ENCODE measurements at places on chromosomes 12 and 14.

DNA sequence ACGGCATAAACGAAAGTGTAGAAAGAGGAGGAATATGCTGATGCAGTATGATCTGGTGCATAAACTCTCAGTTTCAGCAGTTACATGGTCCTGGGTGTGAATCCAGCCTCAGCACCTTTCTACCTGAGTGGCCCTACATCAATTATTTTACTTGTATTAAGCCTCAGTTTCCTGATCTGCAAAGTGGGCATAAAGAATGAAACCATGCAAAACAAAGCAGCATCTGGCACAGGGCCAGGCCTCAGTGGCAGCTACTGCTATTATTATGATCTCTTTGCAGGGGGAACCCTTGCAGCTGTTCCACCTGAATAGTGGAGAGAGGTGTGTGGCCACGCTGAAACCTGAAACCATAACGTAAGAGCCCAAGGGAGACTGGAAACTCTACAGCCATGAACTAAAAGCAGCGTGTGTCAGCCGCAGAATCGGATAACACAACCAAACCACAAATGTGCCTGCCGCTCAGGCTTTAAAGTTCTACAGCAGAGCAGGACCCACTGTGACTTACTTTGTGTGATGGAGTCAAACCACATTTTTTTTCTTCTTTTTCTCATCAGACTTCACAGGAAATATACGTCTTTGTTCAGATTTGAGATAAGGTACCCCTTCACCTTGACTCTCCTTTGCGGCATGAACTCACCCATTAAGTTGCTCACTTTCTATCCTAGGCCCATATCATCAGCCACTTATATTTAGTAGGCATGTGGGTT is 29.2 kb upstream of the FOS start:
- H3K4me3 ChIP-seq: peak overlapping the region; percentile 11
- no peaks in the 10 kb centered on the region for H3K36me3 ChIP-seq

DNA sequence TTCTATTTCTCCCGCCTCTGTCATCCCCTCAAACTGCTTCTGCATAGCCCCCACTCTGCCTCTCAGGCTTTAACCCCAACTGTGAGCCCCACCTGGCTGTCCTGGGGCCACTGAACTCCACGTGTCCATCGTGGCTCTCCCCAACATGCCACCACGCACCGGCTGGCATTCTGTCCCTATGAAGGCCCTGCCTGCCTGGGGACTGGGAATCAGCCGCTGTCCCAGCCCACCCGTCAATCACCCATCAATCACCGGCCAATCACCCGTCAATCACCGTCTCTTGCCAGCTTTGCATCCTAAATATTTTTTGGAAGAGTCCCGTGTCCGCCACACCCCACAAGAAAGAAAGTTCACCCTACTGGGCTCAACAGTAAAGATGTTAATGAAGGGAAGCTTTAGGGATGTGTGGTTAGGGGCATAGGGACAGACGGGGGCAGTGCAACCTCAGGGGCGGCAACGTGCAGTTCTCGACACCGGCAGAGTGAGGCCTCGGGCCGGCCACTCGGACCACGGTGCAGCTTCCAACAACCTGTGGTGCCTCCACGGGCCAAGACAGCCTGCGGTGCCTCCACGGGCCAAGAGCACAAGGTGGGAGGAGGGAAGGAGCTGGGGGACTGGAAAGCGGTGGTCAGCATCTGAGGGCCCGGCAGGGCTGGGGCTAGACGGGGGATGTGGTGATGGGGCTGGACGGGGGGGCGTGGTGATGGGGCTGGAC is 85.6 kb downstream of the GALNT9 start:
- H3K4me3 ChIP-seq: no peak overlapping the region
- peaks cover 7% of the 10 kb centered on the region for H3K4me1 ChIP-seq
- H3K36me3 ChIP-seq: no peaks in the 10 kb centered on the region

DNA sequence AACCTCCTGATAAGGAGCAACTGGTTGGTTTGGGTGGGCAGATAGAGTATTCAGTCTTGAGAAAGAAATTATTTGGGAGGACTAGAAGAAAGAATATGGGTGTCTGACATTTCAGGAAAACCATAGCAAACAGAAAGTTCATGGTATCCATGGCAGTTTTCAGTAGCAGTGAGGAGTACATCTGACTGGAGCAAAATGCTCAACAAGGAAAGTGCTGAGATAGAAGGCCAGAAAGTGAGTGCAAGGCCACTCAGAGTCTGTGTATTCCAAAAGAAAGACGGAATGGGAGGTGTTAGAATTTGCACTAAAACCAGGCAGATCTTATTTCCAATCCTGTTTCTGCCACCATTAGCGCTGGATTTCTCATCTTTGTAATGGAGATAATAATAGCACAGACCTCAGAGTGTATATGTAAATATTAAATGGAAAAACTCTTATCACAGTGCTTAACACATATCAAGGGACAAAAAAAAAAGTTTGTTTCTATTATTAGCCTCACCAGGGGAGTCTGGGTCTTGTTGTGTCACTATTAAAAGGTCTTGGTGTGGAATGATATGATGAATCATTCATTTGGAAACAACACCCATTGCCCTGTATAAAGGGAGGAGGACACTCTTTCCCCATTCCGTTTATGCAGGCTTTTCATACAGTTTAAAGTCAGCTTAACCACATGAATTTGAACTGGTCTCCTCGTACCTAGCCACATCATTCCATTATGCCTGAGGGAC is 349.8 kb downstream of the IPO8 start:
- no peak overlapping the region for H3K27ac ChIP-seq
- H3K36me3 ChIP-seq: no peaks in the 10 kb centered on the region
- no peaks in the 10 kb centered on the region for H3K4me1 ChIP-seq

DNA sequence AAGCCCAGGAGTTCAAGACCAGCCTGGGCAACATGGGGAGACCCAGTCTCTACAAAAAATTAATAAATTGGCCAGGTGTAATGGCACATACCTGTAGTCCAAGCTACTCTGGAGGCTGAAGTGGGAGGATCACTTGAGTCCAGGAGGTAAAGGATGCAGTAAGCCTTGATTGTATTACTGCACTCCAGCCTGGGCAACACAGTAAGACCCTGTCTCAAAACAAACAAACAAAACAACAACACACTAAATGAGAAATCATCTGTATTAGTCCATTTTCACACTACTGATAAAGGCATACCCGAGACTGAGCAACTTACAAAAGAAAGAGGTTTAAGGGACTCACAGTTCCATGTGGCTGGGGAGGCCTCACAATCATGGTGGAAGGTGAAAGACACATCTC is 4.7 kb upstream of the MLXIP start:
- H3K4me3 ChIP-seq: no peak overlapping the region
- H3K27ac ChIP-seq: no peak overlapping the region
- H3K27me3 ChIP-seq: no peaks in the 10 kb centered on the region

- no peak for DNase-seq
- no peak overlapping the region for H3K4me3 ChIP-seq
- no peaks in the 10 kb centered on the region for H3K27me3 ChIP-seq
- no peaks in the 10 kb centered on the region for H3K4me1 ChIP-seq
- peak overlapping the region; percentile 42 for H3K27ac ChIP-seq
- peaks cover 51% of the 10 kb centered on the region for H3K36me3 ChIP-seq
Observed at GRCh38 chr14:100129161-100129589, 30.3 kb downstream of the DEGS2 start.

DNA sequence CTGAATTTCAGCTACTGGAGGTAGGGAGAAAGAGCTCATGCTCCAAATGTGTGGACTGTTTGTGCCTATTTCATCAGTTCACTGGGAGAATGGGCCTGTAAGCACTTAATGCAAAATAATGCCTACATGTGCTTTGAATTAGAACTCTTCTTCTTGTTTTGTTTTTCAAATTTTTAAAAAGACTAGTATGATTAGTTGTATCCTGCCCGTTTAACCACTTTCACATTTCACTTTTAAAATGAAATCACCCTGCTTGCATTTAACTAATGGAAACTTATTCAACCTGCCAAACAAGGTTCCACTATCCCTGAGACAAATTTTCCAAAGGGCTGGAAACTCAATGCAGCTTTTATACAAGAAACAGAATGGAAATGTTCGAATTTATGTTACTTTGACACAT is 79.7 kb downstream of the SAMD4A start:
- peak overlapping the region; percentile 59 for H3K27ac ChIP-seq
- no peak overlapping the region for H3K4me3 ChIP-seq
- no peaks in the 10 kb centered on the region for H3K36me3 ChIP-seq
- no peak for DNase-seq
- H3K4me1 ChIP-seq: peaks cover 17% of the 10 kb centered on the region

DNA sequence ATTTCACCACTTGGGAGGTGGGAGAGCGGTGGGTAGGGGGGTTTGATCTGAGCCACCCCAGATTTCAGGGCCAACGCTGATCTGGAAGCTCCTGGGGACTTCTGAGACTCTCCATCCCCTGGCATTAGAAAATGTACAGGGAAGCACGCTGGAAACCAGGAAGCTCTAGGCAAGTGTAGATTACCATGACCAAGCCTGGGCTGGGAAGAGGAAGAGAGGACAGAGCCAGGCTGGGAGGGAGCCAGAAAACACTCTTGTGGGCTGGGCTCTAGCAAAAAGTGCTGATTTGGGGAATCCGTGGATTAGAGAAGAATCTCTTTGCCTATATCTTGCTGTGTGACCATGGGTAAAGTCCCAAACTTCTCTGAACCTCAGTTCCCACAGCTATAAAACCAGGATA is 236.7 kb downstream of the BCL11B start:
- no peaks in the 10 kb centered on the region for H3K4me1 ChIP-seq
- H3K4me3 ChIP-seq: no peak overlapping the region
- no peaks in the 10 kb centered on the region for H3K36me3 ChIP-seq
- H3K27me3 ChIP-seq: no peaks in the 10 kb centered on the region
- H3K27ac ChIP-seq: no peak overlapping the region
- DNase-seq: no peak

GRCh38 chr14:22599349-22599748 is 1.2 kb downstream of the ABHD4 start:
- peak overlapping the region; percentile 80 for H3K27ac ChIP-seq
- peaks cover 15% of the 10 kb centered on the region for H3K36me3 ChIP-seq
- H3K27me3 ChIP-seq: no peaks in the 10 kb centered on the region
- H3K4me1 ChIP-seq: peaks cover 19% of the 10 kb centered on the region
- no peak for DNase-seq

DNA sequence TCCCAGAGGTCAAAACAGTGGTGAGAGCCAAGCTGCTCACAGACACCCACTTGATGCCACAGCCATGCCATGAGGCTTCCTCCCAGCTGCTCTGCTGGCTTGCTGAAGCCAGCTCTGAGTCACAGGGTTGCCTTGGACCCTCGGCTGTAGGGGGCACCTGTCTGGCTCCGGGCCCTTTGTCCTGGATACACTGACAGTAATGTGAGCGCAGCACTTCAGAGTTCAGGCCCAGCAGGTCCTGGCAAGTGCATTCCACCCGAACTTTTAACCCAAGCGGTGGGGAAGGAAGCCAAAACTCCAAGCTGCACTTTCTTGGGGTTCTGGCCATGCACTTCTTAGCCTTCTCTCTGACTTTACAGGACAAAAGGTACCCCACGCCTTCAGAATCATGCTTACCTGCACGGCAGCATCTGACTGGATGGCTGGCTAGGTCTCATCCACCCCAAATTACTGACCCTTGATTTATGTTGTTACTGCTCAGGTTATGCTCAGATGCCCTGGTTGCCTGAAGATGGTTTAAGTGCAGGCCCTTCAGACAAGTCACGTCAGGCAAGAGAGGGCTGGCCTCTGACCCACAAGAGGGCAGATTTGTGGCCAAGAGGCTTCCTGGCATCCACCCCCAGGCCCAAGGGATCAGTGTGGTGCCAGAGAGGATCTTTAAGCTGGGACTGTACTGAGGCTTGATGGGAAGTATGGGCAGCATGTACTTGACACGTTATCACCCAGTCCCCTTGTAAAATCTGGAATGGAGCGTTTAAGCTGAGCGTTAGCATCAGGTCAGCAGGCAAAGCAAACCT is 24.8 kb downstream of the SLC25A29 start:
- no peaks in the 10 kb centered on the region for H3K27me3 ChIP-seq
- DNase-seq: no peak
- peaks cover 18% of the 10 kb centered on the region for H3K4me1 ChIP-seq
- peaks cover 12% of the 10 kb centered on the region for H3K36me3 ChIP-seq
- no peak overlapping the region for H3K4me3 ChIP-seq

GRCh38 chr12:109966546-109966945 is 29.6 kb downstream of the GIT2 start:
- no peak overlapping the region for H3K4me3 ChIP-seq
- H3K36me3 ChIP-seq: peaks cover 33% of the 10 kb centered on the region
- no peaks in the 10 kb centered on the region for H3K27me3 ChIP-seq
- H3K27ac ChIP-seq: peak overlapping the region; percentile 67
- H3K4me1 ChIP-seq: peaks cover 12% of the 10 kb centered on the region

DNA sequence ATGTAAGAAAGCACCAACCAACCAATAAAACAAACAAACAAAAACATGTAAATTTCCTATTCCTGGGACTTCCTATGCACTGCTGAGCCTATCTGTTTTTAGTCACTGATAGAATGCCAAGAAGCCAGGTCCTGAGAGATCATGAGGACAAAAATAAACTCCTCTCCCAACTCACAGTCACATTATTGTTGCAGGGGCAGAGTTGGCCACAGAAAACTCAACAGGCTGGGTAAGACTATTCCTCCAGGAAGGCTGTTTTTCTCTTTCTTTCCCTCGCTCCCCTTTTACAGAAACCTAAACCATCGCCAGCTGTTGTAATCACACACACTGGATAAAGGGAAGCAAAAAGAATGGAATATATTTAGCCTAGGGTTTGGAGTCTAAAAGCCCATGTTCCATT is 55.8 kb upstream of the METAP2 start:
- no peak overlapping the region for H3K4me3 ChIP-seq
- no peaks in the 10 kb centered on the region for H3K4me1 ChIP-seq
- DNase-seq: no peak

DNA sequence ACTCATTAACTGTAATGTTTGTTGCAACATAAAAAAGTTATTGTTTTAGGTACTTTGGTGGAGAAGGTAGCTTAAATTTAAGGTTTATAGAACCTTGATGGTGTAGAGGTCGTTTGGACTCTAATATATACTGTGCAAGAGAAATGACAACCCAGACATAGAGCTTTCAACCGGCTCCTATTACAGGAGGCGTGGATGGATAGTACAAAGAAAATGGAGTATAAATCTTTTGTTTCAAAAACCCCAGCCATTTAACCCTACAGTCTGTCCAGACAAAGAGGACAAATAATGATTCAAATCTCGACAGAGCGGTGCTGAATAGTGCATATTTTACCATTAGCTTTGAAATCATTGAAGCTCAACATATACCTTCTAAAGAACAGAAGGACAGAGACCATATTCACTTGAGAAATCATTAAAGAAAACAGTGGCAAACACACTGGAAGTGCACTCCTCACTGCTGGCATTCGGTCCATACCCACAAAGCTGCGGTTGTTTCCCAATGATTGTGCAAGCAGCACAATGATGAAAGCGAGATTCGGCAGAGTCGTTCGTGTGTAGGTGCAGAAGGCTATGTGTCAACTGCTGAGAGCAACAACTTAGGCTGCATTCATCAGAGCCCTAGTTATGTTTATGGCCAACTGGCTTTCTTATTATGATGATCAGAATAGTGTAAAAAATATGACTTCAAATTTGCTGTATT is 688.6 kb downstream of the NOVA1 start:
- H3K27me3 ChIP-seq: no peaks in the 10 kb centered on the region
- DNase-seq: no peak
- no peaks in the 10 kb centered on the region for H3K36me3 ChIP-seq
- H3K4me3 ChIP-seq: no peak overlapping the region

- DNase-seq: no peak
- H3K27ac ChIP-seq: no peak overlapping the region
- H3K36me3 ChIP-seq: no peaks in the 10 kb centered on the region
Observed at GRCh38 chr12:104608998-104609397, 152.2 kb downstream of the CHST11 start.
